Transverse colon (tissue), 4 donors: ENCODE measurements at places on chromosomes 6 and 20. TPM values are rescaled to one million over a fixed set of nuclear protein-coding genes. Genes with fewer than 3 reads are reported as not detected.

F13A1 gene
- 28.6 TPM for total RNA-seq

RAET1L gene
- not detected for total RNA-seq

MCCD1 gene
- not detected for total RNA-seq

NKAIN4 gene
- total RNA-seq: not detected

GRCh38 chr20:61841966-61842365 is 223.7 kb downstream of the TAF4 start:
- H3K36me3 ChIP-seq: no peaks in the 10 kb centered on the region
- H3K4me3 ChIP-seq: no peak overlapping the region
- DNase-seq: no peak
- H3K4me1 ChIP-seq: no peaks in the 10 kb centered on the region
- H3K27me3 ChIP-seq: peaks cover 3% of the 10 kb centered on the region

GRCh38 chr20:36467076-36467999 is 74.0 kb upstream of the MYL9 start:
- H3K4me3 ChIP-seq: no peak overlapping the region
- peak overlapping the region; percentile 94 for H3K27ac ChIP-seq
- H3K27me3 ChIP-seq: no peaks in the 10 kb centered on the region
- H3K36me3 ChIP-seq: no peaks in the 10 kb centered on the region
- peaks cover 51% of the 10 kb centered on the region for H3K4me1 ChIP-seq

- H3K27ac ChIP-seq: no peak overlapping the region
- H3K4me3 ChIP-seq: no peak overlapping the region
- no peaks in the 10 kb centered on the region for H3K27me3 ChIP-seq
- H3K36me3 ChIP-seq: no peaks in the 10 kb centered on the region
- H3K4me1 ChIP-seq: no peaks in the 10 kb centered on the region
Observed at GRCh38 chr20:17947474-17947815, 21.1 kb downstream of the SNX5 start.
